Ascending aorta (tissue), 2 donors: ENCODE measurements at places on chromosomes 7 and 10. TPM values are rescaled to one million over a fixed set of nuclear protein-coding genes. Genes with fewer than 3 reads are reported as not detected.

GRCh38 chr10:22736134-22736533 lies 21.8 kb upstream of the PIP4K2A start:
- DNase-seq, result no peak

DNA sequence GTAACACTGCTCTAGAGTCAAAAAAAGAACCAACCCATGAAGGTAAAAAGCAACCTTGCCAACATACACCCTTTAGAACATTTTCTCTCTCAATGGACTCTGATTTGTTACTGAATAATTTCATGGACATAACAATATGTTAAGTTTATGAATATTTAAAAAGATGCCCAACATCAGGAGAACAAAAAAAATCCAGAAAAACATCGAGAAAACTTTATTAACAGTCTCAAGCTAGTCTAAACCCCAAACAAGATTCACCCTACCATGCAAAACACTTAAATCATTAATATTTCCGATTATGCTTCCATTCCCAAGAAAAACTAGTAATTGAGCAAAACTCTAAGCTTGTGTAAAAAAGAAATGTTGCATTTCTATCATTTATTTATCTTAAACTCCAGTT lies 46.7 kb downstream of the OSBPL3 start:
- DNase-seq, result no peak

DNA sequence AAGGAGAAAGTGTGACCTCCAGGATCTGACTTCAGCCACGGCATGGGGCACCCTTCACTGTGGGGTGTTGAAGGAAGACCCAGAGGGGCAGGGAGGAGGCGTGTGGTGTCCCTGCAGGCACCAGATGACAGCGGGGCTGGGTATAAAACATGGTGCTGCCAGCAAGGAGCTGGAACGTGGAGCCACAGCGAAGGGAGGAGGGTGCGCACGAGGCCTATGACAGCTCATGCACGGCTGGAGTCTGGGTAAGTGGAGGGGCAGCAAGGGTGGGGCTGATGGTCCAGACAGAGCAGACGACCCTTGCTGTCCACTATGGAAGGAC lies 27.8 kb upstream of the FOXL3 start:
- DNase-seq, result no peak

DNA sequence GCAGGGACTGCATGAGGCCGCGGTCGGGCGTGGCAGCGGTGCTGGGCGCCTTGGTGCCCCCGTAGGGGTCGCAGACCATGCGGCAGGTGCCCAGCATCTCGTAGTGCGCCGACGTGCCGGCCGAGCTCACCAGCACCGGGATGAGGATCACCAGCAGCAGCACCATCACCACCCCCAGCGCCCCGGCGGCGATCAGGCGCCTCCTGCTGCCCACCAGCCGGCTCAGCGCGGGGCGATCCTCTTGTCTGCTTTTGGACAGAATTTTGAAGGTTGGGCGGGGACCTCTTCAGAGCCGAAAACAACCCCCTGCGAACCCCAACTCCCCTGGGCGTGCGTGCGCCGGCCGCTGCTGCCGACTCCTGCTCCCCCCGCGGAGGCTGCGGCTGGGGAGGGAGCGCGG lies 779 bp downstream of the C1QL3 start:
- no peak for DNase-seq

- no peak for DNase-seq
Measured at GRCh38 chr10:101261702-101262101, 32.4 kb upstream of the LBX1 start.

- no peak for DNase-seq
Measured at GRCh38 chr10:112226439-112227248, 43.1 kb upstream of the GPAM start.

- no peak for DNase-seq
Measured at GRCh38 chr7:36497775-36498174, 108.1 kb downstream of the ANLN start.

GRCh38 chr10:101485207-101485606 lies 102.8 kb downstream of the POLL start:
- no peak for DNase-seq

- DNase-seq, result no peak
Measured at GRCh38 chr7:146654048-146654447, 537.4 kb downstream of the CNTNAP2 start.

GRCh38 chr10:49281461-49281860 lies 17.5 kb upstream of the C10orf71 start:
- peak; percentile 61 for DNase-seq

GRCh38 chr10:72044417-72045041 lies 43.8 kb downstream of the SPOCK2 start:
- DNase-seq, result no peak

GRCh38 chr10:45451407-45451806 lies 77.4 kb downstream of the ALOX5 start:
- DNase-seq, result no peak

Gene SLC39A12
- not detected for total RNA-seq

Gene FBXO24
- total RNA-seq, result not detected

Gene SPDYE18
- not detected for total RNA-seq
